Motor neuron (in vitro differentiated cells): ENCODE measurements at places on chromosomes 5 and 9. TPM values are rescaled to one million over a fixed set of nuclear protein-coding genes. Genes with fewer than 3 reads are reported as not detected.

DNA sequence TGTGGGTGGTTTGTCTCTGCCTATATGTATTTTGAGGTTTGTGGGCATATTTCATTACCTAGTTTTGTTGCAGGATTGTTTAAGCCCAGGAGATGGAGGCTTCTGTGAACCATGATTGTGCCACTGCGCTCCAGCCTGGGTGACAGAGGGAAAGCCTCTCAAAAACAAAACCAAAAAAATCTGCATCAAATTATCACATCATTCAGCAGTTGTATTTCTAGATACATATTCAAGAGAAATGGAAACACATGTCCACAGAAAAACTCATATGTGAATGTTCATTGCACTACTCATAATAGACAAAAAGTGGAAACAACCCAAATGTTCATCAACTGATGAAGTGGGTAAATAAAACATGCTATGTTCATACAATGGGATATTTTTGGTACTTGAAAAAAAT lies 29.9 kb downstream of the HSPA4 start:
- no peak for ATAC-seq

ESM1 gene
- 73.5 and 91.7 TPM in 2 replicates for total RNA-seq

- ATAC-seq, result no peak
These were observed 16.6 kb downstream of the UGT3A1 start for GRCh38 chr5:35974570-35974969.

- no peak for ATAC-seq
These were observed 117.2 kb downstream of the INVS start for GRCh38 chr9:100216178-100216787.

DNA sequence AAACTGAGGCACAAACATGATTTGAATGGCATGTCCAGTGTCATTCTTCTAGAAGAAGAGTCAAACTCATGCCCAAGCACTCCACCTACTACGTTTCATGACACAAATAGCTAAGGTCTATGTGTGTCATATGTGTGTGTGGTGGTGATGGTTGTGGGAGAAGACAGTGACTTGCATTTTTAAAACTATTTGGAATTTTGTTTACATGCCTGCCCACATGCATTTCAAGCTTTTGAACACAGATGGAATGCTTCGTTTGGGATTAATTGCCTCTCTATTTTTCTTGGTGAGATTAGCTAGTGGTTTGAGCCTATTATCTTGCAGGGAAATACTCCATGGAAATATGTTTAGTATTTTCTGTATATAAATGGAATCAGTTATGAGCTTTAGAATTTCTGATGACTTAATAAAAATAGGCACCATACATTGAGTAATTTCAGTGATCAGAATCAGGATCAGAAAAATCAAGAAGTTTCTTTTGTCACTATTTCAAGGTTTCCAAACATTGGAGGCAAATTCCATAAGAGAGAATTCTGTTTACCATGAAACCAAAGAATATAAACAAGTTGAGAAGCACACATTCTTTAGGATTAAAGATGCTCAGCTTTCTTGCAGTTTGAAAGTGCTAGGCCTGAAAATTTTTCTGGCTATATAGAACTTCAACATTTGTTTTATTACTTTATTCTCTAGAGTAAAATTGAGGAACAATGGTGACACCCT lies 260.3 kb upstream of the SEMA6A start:
- ATAC-seq, result no peak

GRCh38 chr5:11443831-11444230 lies 460.4 kb downstream of the CTNND2 start:
- no peak for ATAC-seq

GRCh38 chr9:110545705-110546104 lies 33.8 kb downstream of the SVEP1 start:
- no peak for ATAC-seq

GRCh38 chr5:172769616-172770373 lies 1.2 kb downstream of the DUSP1 start:
- ATAC-seq, result no peak
